ENCODE measurements at places on chromosomes 16 and 17.

DNA sequence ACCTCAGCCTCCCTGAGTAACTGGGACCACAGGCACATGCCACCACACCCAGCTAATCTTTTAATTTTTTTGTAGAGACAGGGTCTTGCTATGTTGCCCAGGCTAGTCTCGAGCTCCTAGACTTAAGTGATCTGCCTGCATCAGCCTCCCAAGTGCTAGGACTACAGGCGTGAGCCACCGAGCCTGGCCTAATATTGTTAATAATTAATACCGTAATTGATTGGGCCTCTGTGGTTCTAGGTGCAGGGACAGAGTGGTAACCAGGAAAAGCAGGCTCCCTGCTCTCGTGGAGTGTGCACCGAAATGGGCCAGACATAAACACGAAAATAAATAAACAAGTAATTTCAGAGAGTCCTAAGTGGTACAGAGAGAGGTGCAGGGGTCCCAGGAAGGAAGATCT lies 241.0 kb downstream of the GSG1L start:
- DNase-seq: peak; percentile 6

GRCh38 chr17:57275071-57275764 lies 18.9 kb downstream of the MSI2 start:
- DNase-seq: no peak

DNA sequence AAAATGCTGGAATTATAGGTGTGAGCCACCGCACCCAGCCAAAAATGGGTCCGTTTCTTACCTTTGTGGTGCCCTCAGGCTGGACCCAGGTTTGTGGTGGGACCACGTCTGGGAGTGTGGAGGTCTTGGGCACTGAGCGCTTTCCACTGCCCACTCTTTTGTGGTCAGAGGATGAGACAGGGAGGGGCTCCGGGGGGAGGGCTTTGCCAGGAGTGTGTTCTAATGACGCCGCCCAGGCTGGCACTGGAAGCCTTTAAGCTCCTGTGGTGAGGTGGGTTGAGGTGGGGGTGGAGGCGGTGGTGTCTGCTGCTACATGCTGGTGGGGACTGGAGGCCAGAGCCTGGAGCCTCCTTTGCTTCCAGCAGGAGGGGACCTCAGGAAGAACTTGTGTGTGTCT lies 12.8 kb upstream of the ADCY7 start:
- DNase-seq: no peak

GRCh38 chr17:6567528-6568183 lies 11.3 kb upstream of the PITPNM3 start:
- DNase-seq: peak; percentile 39

DNA sequence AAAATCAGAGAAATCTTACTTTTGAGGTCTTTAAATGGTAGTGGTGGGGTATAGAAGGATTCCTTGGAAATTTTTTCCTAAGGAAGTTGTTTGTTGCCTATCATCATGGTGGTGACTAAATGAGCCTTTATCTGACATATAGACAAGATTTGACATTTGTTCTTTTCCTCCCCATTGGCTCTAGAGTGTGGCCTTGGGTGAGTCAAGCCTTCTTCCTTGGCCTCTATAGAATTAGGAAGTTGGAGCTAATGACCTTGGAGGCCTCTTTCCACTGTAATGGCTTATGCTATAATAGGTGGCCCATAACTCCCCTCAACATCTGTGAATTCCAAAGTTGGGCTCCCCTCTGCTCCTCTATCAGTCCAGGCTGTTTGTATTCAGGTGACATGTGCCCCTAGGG lies 79.1 kb upstream of the HNF1B start:
- no peak for DNase-seq

DNA sequence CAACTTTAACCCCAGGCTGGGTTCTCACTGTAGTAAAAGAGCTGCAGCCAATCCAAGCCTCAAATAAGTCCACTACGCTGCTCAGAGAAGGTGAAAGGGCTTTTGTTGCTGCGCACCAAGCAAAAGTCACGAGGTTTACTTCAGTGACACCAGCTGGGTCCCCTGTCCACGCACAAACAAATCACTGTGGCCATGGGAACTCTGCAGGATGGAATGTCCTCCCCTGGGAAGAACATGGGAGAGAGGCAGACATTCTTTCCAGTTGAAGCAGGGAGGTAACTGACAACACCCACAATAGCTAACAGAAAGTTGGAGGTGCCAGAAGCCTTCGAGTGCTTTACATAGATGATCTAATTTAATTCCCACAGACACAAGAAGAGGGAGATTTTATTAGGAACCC lies 181.9 kb downstream of the PMP22 start:
- DNase-seq: no peak

GRCh38 chr17:44794851-44795413 lies 35.2 kb downstream of the GJC1 start:
- DNase-seq: no peak

- no peak for DNase-seq
These were observed 165.6 kb upstream of the KCNJ16 start for GRCh38 chr17:69909389-69909788.

DNA sequence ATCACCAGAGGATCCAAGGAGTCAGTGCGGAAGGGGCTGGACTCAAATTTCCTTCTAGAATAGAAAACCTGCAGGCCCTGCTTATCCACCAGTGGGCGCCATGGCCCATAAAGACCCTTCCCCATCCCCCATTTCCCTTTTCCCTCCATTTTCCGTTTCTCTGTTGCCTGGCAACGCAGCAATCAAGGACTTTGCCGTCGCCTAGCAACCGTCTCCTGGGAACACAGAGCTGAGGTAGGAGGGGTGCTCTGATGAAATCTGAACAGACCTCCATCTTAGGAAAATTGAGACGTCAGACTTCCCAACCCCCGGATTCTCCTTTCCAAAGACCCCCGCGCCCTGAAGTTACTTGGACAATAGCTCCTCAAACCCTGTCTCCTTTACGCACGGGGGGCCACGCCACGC lies 5.7 kb downstream of the DLG4 start:
- peak; percentile 86 for DNase-seq

- DNase-seq: no peak
These were observed 67.2 kb downstream of the RPTOR start for GRCh38 chr17:80611816-80612215.

- no peak for DNase-seq
These were observed 107.4 kb upstream of the CDH11 start for GRCh38 chr16:65229191-65229662.

GRCh38 chr17:38982858-38983746 lies 15.9 kb upstream of the FBXO47 start:
- peak; percentile 57 for DNase-seq

- peak; percentile 49 for DNase-seq
These were observed 616 bp downstream of the ACTG1 start for GRCh38 chr17:81511804-81512561.

GRCh38 chr16:15538507-15538906 lies 104.1 kb downstream of the BMERB1 start:
- DNase-seq: no peak

GRCh38 chr16:76535-77272 lies 1.3 kb upstream of the MPG start:
- DNase-seq: peak; percentile 83

DNA sequence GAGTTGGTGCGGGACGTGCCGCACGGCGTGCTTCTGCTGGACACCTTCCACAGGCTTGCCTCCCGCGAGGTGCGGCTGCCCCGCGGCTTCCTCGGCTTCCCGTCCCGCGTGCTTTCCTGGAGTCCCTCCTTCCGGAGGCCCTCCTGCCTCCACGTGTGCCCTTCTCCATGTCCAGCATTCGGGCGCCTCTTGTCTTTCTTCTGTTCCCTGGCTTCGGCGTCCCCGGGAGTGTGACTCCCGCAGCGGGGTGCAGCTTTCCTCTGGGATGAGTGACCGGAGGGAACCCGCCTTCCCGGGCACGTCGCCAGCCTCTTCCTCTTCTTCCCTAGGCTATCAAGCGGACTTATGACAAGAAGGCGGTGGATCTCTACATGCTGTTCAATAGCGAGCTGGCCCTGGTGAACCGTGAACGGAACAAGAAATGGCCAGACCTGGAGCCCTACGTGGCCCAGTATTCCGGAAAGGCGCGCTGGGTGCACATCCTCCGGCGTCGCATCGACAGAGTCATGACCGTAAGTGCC lies 23.0 kb downstream of the DNAH2 start:
- no peak for DNase-seq

- peak; percentile 61 for DNase-seq
These were observed 27.1 kb downstream of the ARHGAP23 start for GRCh38 chr17:38455288-38455915.

GRCh38 chr16:24291932-24292331 lies 35.8 kb downstream of the CACNG3 start:
- no peak for DNase-seq

- no peak for DNase-seq
These were observed 143.1 kb upstream of the CACNG5 start for GRCh38 chr17:66691644-66692420.
